SW480 (cell line): ENCODE measurements at places on chromosomes 16 and 17.
A peak's percentile ranks its signal among the peaks of the same experiment; 100 is the strongest.

GRCh38 chr17:78759203-78759968 lies 22.7 kb downstream of the CYTH1 start:
- DNase-seq, result no peak

- peak; percentile 79 for DNase-seq
Observed at GRCh38 chr16:25126820-25127232, 15.3 kb downstream of the LCMT1 start.

GRCh38 chr17:36858119-36859002 lies 78.9 kb upstream of the LHX1 start:
- DNase-seq, result no peak

GRCh38 chr16:82070656-82071369 lies 35.8 kb downstream of the HSD17B2 start:
- peak; percentile 86 for DNase-seq

GRCh38 chr17:13016881-13017654 lies 759 bp downstream of the ELAC2 start:
- DNase-seq, result peak; percentile 29

DNA sequence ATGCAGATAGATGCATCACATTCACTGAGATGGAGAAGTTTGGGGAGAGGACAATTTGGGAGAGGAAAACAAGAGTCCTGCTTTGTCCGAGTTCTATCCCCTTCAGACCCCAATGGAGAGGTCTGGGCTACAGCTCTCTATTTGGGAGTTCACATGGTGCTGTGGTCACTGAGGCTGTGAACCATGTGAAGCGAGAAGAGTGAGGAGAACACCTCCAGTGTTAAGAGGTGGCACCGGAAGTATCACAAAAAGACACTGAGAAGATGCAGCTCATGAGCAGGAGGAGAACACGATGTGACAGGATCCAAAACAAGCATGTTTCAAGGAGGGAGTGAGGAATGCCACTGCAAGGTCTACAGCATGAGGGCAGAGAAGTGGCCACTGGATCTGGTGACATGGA lies 39.7 kb downstream of the PIK3R5 start:
- DNase-seq, result no peak

- DNase-seq, result peak; percentile 66
Observed at GRCh38 chr16:11627822-11628457, 40.3 kb upstream of the SNN start.

GRCh38 chr17:51703361-51704341 lies 443.3 kb downstream of the UTP18 start:
- DNase-seq, result no peak

- DNase-seq, result no peak
Observed at GRCh38 chr17:27893841-27894503, 807 bp upstream of the LYRM9 start.

DNA sequence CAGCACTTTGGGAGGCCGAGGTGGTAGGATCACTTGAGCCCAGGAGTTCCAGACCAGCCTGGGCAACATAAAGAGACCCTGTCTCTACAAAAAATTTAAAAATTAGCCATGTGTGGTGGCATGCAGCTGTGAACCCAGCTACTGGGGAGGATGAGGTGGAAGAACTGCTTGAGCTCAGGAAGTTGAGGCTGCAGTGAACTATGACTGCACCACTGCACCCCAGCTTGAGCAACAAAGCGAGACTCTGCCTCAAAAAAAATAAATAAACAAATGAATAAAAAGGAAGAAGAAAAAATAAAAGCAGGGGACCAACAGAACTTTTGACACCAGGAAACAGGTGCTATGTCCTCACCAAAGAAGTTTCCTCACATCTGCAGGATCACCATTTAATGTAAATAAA lies 14.2 kb downstream of the TERF2 start:
- DNase-seq, result no peak

- peak; percentile 68 for DNase-seq
Observed at GRCh38 chr16:585351-585750, 4.5 kb upstream of the RAB40C start.

DNA sequence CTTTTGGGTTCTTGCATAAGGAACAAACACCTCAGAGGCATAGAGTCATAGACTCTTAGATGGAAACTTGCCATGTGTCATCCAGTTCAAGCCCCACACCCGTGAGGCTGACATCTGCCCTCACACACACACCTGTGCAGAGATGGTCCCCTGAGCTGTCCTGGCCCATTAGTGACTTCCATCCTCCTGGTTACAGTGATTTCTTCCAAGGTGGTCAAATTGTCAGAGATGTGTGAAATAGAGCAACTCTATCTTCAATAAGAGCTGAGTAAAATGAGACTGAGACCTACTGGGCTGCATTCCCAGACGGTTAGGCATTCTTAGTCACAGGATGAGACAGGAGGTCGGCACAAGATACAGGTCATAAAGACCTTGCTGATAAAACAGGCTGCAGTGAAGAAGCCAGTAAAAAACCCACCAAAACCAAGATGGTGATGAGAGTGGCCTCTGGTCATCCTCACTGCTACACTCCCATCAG lies 342.2 kb upstream of the TNRC6C start:
- no peak for DNase-seq

DNA sequence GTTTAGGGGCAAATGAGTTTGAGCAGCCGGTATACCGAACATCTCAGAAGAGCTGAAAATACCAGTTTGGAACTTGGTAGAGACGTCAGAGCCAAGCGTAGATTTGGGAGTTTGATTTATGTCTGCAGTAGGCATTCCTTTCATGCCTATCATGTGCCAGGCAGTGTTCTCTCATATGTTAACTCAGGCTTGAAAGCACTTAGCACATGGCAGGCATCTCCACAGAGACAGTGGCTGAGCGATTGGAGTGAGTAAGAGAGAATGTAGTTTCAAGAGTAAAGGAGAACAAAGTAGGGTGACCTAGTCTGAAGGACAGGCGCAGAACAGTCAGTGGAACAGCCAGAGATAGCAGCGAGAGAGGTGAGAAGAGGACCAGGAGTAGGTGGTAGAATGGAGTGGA lies 207.0 kb downstream of the FTO start:
- no peak for DNase-seq

DNA sequence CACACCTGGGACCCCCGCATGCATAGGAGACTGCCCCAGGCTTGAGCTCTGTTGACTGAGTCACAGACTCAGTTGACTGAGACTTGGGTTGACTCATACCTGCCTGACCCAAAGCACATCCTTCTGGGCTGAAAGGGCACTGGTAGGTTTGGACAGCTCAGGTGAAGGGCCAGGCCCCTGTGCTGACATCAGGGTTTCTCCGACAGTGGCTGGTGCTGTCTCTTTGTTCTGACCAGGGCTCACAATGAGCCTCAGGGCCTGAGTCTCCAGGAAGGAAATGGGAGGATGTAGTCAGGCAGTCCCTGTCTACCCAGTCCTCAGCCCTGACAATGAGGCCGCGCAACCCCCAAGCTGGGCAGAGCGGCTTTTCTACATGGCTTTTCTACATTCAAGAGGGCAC lies 6.5 kb downstream of the SPNS2 start:
- DNase-seq, result no peak

DNA sequence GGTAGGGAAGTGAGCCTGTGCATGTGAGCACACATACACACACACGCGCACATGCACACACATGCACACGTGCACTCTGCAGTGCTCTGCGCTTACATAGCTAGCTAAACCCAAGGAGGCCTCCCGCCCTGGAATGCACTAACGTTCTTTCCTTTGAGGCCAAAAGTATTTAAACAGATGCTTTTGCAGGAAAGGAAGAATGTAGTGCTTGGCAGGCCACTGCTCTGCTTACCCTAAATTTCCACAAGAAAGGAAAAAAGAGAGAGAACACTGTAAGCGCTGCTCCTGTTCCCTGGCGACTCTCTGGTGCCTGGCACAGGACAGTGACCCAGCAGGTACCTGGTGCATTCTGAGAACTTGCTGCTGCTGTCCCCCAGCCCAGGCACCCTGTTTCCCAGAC lies 31.3 kb upstream of the MRPS23 start:
- no peak for DNase-seq

GRCh38 chr17:34203018-34203638 lies 52.0 kb upstream of the CCL2 start:
- no peak for DNase-seq
